AG04449 (cell line): ENCODE measurements at places on chromosomes 13 and 19.

DNA sequence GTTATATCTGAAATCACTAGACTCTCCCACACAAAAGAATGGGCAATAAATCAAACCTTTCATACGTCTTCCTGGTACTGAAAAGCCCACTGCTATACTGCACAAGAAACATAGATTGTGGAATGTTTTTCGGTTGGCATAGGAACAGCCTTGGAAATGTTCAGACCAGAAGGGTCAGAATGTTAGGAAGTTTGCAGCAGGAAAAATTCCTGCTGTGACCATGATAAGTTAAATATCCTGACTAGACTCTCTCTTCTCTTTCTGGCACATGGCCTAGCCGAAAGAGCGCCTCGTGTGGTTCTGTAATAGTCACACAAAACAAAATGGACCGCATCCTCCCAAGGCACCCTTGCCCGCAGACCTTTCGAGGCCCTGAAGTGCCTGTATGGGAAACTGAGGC is 427.2 kb downstream of the COG6 start:
- no peak for DNase-seq

- DNase-seq = no peak
Observed at GRCh38 chr19:1076951-1077350, 10.0 kb downstream of the ARHGAP45 start.

GRCh38 chr19:4673216-4673615 is 3.1 kb upstream of the MYDGF start:
- DNase-seq = no peak

GRCh38 chr13:101331731-101332130 is 84.6 kb downstream of the NALCN start:
- no peak for DNase-seq

DNA sequence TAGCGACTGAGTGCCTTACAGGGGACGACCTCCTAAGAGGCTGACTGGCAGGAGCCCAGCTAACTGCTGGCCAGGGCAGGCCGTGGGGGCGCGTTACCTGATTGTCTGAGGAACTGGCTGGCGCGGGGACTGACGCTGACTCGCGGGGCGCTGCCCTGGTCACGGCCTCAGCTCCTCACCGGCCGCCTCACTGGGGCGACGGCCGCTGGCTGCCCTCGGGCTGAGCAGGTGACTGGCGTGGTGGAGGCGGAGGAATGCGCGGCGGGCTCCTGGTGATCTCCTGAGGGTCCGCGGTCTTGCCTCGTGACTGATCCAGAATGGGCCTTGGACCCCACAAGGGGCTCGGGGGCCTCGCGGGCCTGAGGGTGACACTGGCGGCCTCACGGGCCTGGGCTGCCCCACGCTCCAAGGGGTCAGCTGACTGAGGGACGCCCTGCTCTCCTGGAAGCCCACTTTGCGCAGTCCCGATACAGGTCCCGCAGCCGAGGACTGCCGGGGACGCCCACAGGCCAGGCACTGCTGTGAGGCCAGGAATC is 39.3 kb downstream of the SIGLEC7 start:
- no peak for DNase-seq

GRCh38 chr13:24271231-24271600 is 38.2 kb upstream of the C1QTNF9 start:
- no peak for DNase-seq

- peak; percentile 21 for DNase-seq
Observed at GRCh38 chr13:99812625-99813024, 158.9 kb downstream of the ZIC5 start.
